ENCODE measurements at places on chromosomes 5 and 9. TPM values are rescaled to one million over a fixed set of nuclear protein-coding genes. Genes with fewer than 3 reads are reported as not detected.

The PTPRD gene
- 6.9 TPM for total RNA-seq

The PDZD2 gene
- 8.1 TPM for total RNA-seq

The KIAA0825 gene
- 2.4 TPM for total RNA-seq

GRCh38 chr5:140637371-140638100, 1.7 kb upstream of the TMCO6 start:
- DNase-seq = no peak
- H3K4me1 ChIP-seq = peaks cover 12% of the 10 kb centered on the region
- no peak overlapping the region for H3K27ac ChIP-seq
- no peaks in the 10 kb centered on the region for H3K27me3 ChIP-seq

- DNase-seq = no peak
- H3K27ac ChIP-seq = no peak overlapping the region
- H3K4me3 ChIP-seq = no peak overlapping the region
- peaks cover 20% of the 10 kb centered on the region for H3K4me1 ChIP-seq
- H3K27me3 ChIP-seq = no peaks in the 10 kb centered on the region
- H3K36me3 ChIP-seq = peaks cover 25% of the 10 kb centered on the region
Measured at GRCh38 chr5:172921906-172922305, 37.3 kb upstream of the RPL26L1 start.

DNA sequence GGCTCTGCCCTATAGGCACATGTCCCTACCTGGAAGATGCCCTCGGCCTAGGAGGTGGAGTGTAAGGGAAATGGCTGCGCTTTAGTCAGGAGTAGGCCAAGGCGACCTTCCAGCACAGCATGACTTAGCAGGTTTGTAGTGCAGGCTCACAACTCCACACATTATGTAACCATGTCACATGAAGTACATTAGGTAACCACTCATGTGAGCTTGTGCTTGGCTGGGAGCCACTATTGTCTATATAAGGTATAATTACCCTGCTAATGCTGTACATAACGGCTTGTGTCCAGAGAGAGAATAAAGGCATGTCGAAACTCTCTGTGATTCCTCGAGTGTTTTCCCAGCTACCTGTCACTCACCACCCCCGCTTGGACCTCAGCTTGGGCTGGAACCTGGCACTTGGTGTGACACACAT, 74.9 kb downstream of the CAMK4 start:
- H3K36me3 ChIP-seq = no peaks in the 10 kb centered on the region
- DNase-seq = no peak
- no peaks in the 10 kb centered on the region for H3K4me1 ChIP-seq
- no peak overlapping the region for H3K4me3 ChIP-seq

DNA sequence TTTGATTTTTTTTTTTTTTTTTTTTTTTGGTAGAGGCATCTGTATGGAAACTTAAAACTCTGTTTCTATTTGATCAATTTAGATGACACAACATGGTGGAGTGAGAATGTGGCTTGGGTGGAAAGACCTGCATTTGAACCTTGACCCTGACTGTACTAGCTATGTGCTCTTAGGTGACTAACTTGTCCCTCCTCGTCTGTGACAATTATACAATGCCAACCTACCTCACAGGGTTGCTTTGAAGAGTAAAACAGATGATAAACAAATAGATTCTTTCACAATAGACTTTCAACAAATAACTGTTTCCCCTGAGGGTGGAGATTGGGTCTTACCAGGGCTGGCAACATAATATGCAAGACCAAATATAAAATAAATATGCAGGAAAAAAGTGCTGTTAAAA, 109.3 kb downstream of the CRB2 start:
- no peaks in the 10 kb centered on the region for H3K4me1 ChIP-seq
- H3K4me3 ChIP-seq = no peak overlapping the region
- no peaks in the 10 kb centered on the region for H3K27me3 ChIP-seq
- H3K27ac ChIP-seq = no peak overlapping the region
- DNase-seq = no peak

DNA sequence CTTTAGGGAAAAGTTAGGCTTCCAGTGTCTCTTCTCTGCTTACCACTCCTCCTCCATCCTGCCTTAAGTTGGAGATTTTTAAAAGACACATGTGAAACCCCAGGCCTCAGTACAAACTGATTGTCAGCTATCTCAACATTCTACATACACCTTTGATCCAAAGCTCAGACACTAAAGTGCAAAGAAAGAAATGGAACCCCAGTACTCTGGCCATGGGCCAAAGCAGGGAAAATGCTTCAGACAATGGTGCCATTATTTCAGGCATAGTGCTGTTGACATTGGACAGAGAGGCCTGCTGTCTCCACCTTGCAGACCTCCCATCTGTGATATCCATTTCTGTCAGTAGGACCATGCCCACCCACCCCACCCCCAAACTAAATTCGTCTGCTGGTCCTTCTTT, 49.1 kb downstream of the G3BP1 start:
- no peaks in the 10 kb centered on the region for H3K27me3 ChIP-seq
- no peak overlapping the region for H3K4me3 ChIP-seq
- no peaks in the 10 kb centered on the region for H3K4me1 ChIP-seq
- no peaks in the 10 kb centered on the region for H3K36me3 ChIP-seq
- no peak for DNase-seq
- no peak overlapping the region for H3K27ac ChIP-seq

DNA sequence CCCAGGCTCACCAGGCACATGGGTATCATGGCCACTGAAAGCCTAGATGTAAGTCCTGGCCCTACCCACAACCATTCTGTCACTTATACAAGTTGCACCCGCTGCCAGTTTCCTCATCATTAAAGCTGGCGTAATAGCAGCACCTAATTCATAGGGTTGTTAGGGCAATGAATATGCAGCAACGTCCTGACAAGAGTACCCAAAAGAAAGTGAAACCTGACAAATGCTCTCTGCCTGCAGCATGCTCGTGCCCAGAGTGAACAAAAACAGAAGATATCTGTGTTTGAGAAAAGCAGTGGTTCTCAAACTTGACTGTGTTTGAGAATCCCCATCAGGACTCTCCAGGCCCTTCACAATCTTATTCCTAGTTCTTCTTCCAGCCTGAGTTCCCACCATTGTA, 632.4 kb downstream of the SEMA5A start:
- no peak overlapping the region for H3K4me3 ChIP-seq
- no peak overlapping the region for H3K27ac ChIP-seq
- H3K4me1 ChIP-seq = no peaks in the 10 kb centered on the region
- H3K36me3 ChIP-seq = no peaks in the 10 kb centered on the region

DNA sequence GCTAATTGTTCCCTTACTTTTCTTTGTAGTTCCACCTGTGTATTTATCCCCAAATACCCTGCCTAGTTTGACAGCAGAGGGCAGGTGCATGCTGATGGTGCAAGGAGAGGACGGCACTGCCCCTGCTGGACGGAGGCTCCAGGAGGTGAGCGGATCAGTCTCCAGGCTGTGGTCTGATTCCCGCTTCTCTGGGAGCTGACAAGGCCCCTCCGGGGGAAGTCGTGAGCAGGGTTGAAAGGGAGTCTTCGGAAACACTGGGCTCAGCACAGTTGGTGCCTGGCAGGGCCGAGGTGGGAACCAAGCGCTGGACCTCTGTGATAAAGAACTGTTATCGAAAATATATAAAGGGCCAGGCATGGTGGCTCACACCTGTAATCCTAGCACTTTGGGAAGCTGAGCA, 52.9 kb downstream of the RASGEF1C start:
- DNase-seq = peak; percentile 46
- H3K4me1 ChIP-seq = no peaks in the 10 kb centered on the region
- H3K27me3 ChIP-seq = no peaks in the 10 kb centered on the region
- no peak overlapping the region for H3K27ac ChIP-seq
